ENCODE measurements at places on chromosomes 2 and 18.

- DNase-seq = no peak
Measured at GRCh38 chr2:159153951-159154350, 132.6 kb downstream of the WDSUB1 start.

GRCh38 chr2:177909962-177910361, 162.6 kb downstream of the PDE11A start:
- no peak for DNase-seq

DNA sequence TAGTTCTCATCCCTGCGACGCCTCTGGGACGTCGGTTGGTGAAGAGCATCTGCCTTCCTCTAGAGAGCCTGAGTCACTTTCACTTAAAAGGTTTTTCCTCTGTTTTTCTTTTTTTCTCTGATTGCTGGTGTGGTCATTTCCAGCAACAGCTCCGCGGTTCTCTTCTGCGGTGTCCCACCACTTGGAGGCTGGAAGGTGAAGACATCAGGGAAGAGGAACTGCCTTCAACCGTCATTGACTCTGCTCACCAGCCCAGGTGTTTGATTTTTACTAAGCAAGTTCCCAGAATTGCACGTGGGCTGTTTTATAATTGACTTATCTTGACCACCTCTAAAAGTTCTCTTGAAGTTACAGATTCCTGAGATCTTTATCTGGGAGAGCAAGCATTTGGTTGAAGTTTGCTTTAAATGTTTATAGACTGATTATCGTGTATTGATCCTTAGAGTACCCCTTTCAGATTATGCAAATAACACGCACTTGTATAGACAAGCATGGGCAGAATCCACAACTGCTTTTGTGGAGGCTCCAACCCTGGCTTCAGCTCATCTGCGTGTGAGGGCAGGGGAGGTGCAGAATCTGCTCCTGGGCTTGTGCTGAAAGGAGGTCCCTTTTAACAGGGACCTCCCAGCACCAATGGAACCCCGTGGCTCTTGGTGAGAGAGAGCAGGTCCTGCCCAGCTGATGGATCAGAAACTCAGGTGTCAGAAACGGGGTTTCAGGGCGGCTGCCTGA, 3.5 kb downstream of the CTDP1 start:
- DNase-seq = no peak

DNA sequence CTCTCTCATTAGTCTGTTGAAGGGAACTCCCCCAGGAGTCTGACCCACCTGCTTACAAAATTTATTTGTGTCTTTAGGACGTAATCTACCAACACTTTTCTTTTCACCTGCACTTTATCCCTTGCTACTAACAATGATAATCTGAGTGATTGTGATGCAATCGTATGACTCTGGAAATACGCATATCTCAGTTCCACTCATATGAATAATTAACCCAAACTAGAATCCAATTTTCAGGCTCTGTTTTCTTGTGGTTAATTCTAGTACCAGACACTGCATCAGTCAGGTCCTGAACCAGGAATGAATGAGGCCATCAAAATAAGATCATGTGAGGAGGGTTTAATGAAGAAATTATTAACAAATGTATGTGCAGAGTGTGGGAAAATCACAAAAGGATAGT, 158.4 kb upstream of the SRD5A2 start:
- no peak for DNase-seq

DNA sequence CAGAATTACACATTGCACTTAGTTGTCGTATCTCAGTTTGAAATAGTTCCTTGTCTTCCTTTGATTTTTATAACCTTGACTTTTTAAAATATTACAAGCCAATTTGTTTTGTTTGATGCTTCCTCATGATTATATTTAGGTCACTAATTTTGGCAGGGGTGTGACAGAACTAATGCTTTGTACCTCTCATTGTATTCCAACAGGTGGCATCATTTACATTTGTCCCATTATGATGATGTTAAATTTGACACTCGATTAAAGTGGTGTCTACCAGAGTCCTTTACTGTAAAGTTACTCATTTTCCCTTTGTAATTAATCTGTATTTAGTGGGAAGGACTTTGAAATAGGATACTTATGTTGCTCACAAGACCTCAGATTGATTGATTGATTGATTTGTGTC, 21.5 kb upstream of the MFSD2B start:
- DNase-seq = no peak

DNA sequence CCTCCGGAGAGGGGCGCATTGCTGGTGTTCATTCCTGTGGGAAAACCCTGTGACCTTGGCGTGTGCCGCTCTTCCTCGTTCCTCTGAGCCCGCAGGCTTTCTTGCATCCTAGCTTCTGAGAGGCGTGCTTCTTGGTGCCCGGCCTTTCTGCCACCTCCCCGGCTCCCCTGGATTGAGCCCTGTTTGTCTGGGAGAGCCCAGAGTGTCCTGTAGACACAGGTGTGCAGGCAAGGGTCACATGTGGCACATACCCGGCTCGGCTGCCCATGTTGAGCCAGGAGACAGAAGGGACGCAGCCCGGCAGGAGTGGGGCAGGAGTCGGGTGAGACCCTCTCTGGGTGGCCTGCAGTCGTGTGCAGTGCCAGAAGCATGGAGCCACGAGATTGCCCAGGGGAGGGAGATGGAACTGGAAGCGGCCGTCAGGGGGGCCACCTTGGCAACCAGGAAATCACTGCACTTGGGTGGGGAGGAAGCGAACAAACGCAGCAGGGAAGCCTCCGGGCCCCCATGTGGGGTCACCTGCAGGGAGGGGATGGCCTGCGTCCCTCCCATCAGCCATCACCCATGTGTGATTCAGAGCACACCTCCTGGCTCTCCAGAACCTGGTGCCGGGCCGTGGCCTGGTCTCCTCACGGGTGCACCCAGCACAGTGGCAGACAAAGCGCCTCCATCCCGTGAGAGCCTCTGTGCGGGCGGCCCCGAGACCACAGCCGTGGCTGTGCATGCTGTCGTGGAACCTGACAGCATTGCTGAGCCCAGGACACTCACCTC, 92.9 kb downstream of the SH3BP4 start:
- DNase-seq = no peak

- no peak for DNase-seq
Measured at GRCh38 chr2:159737292-159737916, 25.1 kb downstream of the MARCHF7 start.
